Right ventricle myocardium superior (tissue), 1 donor: ENCODE measurements at places on chromosomes 5 and 9.

GRCh38 chr9:4566806-4567205 lies 76.5 kb downstream of the SLC1A1 start:
- no peak for DNase-seq

- DNase-seq = no peak
These were observed 9.0 kb upstream of the KIF2A start for GRCh38 chr5:62296998-62297397.

GRCh38 chr5:168422431-168422830 lies 63.8 kb upstream of the RARS1 start:
- no peak for DNase-seq

DNA sequence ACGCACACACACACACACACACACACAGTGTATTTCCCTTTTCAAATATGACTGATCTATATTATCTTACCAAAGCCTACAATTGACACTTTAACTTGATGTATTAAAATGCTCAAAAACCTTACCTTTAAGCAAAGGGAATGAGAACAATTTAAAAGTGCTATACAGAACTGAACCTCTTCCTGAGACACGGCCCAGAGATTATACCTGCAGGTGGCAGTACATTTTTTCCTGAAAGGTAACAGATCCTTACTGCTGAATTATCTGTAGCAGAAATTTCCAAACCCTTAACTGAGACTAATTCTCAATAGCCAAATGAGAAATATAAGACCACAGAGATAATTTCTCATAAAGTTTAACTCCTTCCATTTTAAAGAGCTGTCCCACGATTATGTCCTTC lies 91.1 kb downstream of the MYO10 start:
- no peak for DNase-seq

DNA sequence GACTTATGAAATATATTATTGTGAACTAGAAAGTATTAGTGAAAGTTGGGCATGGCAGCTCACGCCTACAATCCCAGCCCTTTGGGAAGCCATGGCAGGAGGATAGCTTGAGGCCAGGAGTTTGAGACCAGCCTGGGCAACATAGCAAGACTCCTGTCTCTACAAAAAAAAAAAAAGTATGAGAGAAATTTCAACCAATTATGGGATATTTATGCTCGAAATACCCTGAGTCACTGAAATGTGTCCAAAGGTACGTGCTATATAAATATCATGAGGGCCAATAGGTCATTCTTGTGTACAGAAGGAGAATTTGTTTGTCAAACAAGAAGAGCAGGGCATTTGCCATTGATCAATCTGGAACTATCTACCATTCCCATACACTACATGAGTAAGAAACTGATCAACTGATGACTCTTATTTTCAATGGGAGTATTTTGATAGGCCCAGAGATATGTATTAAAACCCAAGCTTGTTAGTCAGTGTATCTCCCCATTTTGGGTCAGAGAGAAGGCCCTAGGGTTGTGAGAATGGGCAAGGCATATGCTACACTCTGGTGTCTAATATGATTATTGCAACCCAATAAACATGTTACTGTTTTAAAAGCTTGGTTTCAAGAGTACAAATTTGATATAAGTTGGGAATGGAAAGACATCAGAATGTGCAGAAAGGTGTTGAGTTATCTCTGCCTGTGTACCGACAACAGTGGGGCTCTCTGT lies 21.7 kb upstream of the HOMER1 start:
- DNase-seq = no peak

GRCh38 chr5:119708076-119708790 lies 78.9 kb downstream of the FAM170A start:
- no peak for DNase-seq

DNA sequence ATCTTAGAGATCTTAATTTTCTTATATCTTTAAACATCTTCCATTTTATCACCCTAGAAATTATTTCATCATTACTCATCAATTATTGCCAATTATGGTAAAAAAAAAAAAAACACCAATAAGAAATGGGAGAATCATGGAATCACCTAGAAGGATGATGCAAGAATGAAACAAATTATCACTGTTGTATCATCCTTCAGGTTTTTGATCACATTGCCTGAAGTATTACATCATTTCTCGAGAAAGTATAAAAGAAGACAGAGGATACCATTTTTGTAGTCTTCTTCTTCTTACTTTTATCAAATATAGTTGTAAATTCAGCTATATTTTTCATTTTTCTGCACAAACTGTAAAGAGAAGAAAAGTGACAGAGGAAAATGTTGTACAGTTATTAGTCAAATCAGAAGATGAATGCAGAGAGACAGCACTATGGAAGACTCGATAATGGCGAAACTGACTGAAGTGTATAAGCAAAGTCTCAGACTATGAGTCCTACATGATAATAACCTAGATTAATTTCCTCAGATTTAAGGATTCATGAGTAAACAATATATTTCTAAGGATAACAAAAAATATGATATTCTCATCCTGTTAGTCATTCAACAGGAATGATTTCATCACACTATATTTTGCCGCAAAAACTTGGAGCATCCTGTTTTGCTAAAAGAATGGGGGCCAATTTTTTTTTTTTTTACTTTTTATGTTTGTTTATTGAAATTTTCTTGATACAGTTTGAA lies 5.9 kb upstream of the STC2 start:
- no peak for DNase-seq

DNA sequence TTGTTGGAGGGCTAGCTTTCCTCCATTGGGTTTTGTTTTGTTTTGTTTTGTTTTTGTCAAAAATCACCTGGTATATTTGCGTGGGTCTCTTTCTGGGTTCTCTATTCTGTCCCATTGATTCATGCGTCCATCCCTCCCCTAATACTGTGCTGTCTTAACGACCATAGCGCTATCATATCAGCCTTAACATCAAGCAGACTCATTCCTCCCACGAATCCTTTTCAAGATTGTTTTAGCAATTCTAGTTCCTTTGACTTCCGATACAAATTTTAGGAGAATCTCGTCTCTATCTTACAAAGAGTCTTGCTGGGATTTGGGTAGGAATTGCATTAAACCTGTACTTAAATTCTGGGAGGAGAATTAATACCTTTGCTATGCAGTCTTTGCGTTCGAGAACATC lies 31.1 kb upstream of the RNF130 start:
- DNase-seq = no peak

DNA sequence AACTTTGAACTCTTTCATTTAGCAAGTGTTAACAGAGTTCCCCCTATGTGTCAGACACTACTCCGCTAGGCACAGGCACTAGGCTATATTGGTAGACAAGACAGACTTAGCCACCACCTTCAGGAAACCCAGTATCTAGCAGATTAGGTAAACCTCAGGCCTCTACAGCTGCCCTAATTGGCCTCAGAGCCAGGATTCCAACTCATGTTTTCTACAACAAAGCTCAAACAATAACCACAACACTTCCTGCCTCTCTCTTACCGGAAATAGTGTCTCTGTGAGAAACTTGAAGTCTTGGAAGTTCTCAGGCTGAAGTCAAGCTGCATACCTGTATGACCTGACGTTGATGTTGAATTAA lies 116.6 kb upstream of the SLC44A1 start:
- DNase-seq = no peak

DNA sequence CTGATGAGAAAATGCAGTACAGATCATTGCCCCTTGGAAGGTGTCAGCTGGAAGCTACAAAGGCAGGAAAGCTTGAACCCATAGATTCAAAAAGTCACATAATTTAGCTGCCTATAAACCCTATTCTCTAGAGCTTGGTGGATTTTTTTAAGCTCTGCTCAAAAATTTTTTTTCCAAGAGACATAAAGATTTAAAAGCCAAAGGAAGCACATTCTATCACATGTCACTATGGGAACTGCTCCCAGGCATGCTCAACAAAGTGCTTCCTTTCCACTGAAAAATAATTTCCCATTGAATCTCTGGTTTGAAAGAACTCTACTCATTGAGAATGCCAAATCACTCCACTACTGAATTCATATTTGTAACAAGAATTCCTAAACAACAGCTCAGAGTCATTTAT lies 419.8 kb downstream of the CETN3 start:
- DNase-seq = no peak

DNA sequence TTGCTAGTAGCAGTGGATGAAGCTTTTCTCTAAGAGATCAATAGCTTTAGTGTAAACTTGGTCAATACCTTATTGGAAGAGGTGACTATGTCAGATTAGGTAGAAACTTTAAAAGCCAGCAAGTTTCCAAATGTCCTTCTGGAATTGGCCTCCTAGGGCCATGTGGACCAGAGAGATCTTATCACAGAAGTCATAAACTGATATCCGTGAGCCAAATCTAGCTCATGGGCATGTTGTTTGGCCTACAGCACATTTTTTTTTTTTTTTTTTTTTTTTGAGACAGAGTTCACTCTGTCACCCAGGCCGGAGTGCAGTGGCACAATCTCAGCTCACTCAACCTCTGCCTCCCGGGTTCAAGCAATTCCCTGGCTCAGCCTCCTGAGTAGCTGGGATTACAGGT lies 157.5 kb upstream of the CCDC152 start:
- no peak for DNase-seq

DNA sequence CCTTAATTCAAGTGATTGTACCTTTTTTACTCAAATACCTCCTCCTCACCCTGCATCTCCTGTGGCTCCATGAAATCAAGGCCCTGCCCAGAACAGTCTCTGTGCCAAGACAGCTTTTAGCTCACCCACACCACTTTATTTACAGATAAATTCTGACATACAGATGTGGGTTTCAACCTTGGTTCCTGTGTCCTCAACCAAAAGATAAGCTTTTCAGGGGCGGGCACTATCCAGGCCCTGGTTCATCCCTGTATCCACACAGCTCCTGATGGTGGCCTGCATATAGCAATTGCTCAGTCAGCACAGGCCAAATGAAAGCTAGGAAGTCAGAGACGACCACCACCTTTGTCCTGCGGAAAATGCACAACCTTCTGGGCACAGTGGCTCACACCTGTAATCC lies 8.3 kb downstream of the SHB start:
- DNase-seq = no peak
